ENCODE measurements at places on chromosomes 16 and 17.

DNA sequence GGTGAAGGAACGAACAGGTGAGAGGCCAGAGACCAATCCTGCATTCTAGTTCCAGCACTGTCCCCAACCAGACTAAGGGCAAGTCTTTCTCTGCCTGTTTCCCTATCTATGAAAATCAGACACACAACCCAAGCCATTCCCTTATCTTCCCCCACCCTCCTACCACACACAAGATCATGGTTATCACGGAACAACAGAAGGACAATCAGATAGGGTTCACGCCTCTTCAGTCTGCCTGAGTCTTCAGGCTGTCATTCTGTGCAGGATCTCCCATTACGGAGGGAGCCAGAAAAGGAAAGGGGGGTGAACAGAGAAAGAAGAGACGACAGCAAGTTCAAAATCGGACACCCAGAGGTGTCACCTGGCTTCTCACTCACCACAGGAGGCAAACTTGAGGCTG is 11.1 kb downstream of the TLE7 start:
- no peak for DNase-seq

GRCh38 chr17:61122326-61122913 is 277.2 kb upstream of the TBX2 start:
- DNase-seq = no peak

DNA sequence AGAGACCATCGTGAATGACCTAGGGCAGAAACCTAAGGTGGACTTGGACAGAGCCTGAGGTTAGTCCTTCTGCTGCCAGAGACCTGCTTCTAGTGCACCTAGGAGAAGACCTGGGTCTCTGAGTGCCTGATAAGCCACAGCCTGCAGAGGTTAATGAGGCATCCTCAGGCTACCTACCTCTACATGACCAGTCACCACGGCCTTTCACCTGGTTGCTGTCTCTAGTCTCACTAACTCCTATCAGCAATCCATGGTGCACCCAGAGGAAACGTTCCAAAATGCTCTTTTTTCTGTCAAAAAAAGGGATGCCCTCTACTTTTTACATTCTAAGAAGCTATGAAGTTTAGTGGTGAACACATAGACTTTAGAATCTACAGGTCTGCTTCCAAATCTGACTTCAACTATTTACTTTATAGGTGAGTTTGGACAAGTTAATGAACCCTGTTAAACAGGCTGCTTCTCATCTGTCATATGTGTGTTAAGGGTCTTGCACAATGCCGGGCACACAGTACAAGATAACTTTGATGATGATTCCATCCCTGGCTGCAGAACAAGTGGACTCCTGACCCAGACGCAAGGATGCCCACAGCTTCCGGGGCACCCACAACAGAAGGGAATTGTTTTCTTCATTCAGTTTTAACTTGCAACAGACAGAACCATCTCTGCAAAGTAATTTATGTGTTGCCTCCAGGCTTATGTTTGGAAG is 469.9 kb upstream of the CDH5 start:
- DNase-seq = no peak

- no peak for DNase-seq
Observed at GRCh38 chr17:36609498-36609862, 8.1 kb downstream of the MRM1 start.

DNA sequence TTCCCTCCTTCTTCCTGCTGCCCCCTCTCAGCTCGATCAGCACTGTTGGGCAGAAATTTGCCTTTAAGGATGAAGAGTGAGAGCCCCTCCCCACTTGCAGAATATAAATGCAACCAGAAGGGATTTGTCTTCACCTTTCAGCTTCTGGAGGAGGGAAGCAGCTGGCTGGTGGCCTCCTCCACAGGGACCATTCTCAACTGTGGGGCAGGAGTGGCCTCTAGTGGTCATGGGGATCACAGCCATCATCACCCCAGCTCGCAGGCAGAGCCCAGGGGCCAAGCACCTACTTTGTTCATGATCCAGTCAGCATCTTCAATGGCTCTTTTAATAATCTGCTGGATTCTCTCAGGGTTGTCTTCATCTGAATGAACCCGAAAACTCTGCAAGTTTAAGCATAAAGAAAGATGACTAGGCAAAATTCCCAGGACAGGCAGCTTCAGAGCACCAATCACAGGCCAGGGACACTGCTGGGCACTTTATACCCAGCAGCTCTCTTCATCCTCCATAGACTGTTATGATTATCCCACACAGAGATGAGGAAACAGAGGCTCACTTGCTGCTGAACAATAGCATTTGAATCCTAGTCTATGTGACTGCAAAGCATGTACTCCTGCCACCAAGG is 13.1 kb downstream of the LYRM9 start:
- peak; percentile 67 for DNase-seq

DNA sequence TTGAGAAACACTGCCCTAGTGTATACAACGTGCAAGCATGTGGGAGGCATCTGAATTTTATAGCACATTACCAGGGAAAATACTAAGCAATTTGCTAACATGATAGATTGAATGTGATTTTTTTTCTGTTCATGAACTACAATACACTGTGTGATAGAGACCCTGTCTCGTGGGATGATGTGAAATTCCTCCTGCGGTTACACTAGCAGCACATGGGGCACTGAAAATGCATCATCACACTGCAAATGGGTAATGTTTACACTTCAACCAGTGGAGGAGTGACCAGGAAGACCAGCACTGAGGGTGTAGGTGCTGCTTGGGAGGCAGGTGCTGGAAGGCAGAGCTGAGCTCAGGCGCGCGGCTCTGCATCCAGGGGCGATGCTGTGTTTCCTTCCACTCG is 28.8 kb downstream of the ORC6 start:
- DNase-seq = no peak

DNA sequence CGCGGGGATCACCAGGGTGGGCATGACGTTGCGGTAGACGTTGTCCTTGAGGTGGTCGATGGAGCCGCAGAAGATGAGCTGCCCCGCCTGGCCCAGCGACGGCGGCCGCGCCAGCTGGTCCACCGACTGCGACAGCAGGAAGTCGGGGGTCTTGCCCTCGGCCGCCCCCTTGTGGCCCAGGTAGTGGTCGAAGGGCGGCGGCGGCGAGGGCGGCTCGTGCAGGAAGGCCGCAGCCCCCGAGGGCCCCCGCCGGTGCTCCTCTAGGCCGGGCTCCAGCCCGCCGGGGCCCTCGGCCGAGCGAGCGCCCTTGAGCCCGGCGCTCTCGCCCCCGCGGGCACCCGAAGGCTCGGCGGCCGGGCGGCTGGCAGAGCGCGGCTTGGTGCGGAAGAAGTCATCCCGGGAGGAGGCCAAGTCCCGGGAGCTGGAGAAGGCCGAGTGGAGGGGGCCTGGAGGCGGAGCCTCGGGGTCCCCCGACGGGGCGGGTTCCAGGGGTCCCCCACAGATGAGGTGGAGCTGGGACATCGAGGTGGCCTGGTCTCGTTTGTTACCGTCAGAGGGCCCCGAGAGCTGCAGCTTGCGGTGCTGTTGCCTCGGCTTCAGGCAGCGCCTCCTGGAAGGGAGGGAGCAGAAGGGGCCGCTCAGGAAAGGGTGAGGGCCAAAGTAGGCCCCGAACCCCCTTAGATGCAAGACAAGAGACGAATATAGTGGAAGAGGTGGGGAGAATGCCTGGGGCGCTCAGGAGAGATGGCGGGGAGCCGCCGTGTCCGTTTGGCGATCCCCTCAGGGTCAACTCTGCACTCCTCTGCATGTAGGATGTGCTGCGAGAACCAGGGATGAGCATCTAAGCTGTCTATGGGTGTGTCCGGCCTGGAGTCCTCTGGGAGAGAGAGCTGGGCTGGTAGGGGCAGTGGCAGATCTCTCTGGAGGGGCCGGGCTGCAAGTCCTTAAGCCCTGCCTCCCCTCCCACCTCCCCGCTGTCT is 8.8 kb downstream of the FAM171A2 start:
- no peak for DNase-seq

DNA sequence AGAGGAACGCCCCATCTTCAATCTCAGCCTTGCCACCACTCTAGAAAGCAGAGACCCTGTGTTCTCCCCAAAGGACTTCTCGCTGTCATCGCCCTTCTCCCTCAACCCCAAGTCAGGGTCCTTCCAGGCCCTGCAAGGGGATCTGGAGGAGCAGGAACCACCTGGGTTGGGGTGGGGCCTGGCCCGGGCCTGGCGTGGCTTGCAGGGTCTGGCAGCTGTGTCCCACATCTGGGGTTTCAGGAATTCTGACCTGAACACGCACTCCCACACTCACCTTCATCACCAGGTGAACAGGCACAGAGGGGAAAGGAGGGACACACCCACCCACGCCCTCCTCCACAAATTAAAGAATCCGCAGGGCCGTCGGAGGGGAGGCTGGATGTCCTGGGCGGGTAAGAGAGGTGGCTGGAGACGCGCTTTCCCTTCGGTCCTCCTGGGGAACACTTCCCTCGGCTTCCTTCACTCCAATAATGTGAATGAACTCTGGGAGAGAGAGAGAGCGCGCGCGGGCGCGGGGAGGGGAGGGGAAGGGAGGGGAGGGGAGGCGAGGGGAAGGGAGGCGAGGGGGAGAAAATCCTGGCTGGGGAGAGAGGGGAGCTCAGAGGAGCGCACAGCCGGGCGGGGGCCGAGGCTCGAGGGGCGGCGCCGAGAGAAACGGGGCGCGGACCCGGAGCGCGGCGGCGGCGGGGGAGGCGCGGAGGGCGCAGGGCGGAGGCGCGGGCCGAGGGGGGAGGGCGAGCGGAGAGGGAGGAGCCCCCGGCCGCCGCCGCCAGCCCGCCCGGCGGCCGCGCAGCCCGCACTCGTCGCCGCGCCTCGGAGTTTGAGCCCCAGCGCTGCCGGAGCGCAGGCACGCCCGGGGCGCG is at the start of gene CACNG4:
Gene CACNG4, plus strand, starts transcription at position 799 of the 863 bp plus-strand sequence. CDS start 205 bp downstream, outside the sequence.
- no peak for DNase-seq

DNA sequence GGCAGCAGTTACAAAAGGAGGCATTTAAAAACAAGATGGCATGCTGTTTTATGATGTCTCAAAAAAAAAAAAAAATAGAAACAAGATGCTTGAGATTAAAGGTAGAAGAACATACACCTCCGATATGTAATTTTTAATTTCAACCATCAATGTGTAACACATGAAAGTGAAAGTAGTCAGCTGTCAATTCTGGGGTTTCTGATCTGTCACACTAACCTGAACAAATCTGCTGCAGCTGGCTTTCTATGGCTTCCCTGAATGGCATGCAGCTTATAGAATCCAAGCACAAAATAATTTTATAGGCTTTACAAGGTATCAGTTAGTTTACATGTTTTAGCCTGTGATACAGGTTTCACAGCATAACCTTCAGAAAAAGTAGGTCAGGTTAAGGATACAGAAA is 13.5 kb downstream of the GLYR1 start:
- DNase-seq = no peak

DNA sequence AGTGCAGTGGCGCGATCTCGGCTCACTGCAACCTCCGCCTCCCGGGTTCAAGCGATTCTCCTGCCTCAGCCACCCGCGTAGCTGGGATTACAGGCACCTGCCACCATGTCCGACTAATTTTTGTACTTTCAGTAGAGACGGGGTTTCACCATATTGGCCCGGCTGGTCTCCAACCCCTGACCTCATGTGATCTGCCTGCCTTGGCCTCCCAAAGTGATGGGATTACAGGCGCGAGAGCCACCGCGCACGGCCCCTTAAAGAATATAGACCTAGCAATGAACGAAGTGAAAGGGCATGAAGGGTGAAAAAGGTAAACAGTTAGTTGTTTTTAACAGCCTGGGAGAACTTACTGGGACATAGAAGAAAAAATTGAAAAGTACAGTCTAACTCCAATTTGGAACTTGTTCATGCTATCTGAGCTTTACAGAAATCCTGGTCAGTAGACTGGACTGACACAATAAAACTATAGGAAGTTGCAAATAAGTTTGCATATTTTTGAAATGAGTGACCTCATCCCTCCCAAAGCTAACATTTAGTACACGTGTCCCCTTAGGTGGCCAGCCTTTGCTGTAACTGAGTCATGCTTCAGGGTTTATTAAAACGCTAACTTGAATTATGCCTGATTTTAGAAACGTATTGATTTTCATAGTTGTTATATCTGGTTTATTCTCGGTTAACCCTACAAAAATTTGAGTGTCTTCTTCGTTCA is 1.8 kb downstream of the COG1 start:
- DNase-seq = no peak

DNA sequence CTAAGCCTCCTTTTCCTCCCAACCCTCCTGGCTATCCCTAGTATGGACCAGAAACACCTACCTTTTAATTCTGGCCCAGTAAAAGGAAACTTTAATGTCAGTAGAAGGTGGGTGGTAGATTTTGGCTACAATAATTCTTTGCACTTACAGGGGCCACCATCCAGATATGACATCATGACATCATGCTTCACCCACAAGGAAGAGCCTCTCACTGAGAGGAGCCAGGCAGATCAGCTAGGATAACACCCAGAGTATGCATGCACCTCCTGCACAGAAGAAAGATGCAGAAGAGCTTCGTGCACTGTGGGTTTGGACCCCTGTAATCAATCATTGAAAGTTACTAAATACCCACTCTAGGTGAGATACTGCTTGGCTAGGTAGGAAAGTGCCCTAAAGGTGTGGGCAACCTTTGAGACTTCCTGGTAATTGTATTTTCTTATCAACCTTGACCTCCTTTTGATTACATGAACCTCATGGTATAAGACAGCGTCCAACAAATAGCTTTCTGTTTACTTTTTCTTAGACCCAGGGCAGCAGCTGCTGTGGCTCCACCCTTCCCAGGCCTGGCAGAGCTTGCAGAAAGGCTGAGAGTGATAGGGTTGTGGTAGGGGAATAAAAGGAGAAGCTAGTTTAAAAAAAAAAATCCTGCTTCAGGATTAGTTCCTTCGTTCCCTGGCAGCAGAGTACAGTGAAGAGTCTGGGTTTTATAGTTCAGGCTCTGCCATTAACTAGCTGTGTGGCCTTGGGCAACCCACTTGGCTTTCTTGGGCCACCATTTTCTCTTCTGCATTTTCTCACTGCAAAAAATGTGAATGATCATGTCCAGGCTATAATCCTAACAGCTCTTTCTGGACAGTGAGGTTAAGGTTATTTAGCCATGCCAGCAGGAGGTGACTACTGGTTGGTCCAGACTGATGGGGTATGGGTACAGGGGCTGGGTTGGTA is 6.2 kb downstream of the MAP3K14 start:
- no peak for DNase-seq

DNA sequence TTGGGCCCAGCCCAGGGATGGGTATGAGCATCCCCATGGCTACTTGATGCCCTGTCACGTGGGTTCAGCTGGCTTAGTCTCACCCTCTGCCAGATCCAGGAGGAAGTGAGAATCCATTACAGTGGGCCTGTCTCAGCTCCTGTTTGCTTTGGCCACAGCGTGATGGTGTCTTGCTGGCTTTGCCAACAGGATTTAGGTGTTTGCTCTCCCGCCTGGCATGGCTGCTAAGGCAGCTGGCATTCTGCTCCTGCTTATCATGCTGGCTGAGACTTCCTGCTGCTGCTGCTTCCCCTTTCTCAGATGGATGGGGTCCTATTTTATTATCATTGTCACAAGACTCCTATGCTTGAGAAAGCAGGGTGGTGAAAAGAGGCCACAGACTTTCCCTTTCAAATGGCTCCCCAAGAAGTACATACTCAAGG is 28.3 kb upstream of the HOXB13 start:
- DNase-seq = no peak

DNA sequence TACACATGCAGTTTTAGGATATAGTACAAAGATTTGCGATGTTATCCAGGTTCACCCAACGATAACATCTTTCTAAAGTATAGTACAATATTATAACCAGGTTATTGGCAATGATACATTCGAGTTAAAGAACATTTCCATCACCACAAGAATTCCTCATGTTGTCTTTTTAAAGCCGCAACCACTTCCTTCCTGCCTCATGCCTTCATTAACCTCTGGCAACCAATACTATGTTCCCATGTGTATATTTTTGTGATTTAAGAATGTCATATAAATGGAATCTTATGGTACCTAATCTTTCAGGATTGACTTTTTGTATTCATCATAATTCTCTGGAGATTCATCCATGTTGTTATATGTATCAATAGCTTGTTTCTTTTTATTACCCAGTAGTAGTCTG is 1183.2 kb downstream of the CDH11 start:
- no peak for DNase-seq
